ENCODE measurements at places on chromosomes 12 and 14.

GRCh38 chr12:131087302-131087818 is 133.7 kb downstream of the ADGRD1 start:
- DNase-seq = no peak

- DNase-seq = no peak
Measured at GRCh38 chr12:24152270-24152669, 202.8 kb upstream of the SOX5 start.

DNA sequence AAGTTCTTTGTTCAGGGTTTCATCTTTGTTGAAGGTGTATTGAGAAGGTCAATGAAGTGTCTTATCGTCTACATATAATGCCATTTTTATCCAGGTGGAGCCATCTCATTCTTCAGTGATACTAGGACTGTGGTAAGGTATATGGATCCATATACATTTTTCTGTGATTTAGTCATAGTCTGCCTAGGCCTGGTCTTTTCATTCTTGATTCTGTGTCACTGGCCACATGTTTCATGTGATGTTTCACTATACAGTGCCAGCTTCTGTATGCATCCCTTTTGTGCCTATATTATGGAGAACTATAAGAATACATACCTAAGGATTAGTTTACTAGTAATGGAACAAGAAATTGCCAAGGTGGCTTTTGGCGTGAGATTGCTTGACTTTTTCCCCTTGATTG is 40.5 kb downstream of the VEZT start:
- DNase-seq = peak; percentile 12

DNA sequence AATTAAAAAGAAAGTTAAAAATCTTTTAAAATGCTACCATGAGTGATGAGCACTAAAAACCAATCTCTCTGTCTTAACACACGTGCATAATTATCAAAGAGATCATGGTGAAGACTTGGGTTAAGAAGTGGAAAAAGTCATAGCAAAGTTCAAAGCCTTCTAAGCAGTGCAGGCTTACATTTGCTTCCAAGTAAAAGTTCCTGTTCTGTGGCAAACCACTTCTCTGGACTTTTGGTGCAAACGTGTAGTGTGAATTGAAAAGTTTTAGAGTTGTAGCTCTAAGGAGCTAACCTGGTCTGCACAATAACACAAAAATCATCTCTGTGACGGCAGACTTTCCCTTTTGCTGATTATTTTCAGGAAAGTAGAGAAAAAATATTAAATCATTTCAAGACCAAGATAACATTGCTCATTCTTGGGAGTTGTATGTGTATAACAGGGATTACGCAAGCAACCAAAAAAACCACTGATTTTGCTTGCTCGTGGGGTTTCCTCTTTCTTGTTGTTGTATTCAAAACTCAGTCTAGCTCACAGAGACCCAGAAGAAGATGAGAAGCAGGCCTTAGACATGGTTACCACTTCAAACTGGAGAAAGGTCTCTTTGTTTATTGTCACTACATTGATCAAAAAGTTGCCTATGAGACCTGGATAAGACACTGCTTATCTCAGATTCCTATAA is 2.3 kb upstream of the GLIPR1 start:
- no peak for DNase-seq

- DNase-seq = no peak
Measured at GRCh38 chr14:41806366-41806975, 199.8 kb downstream of the LRFN5 start.

DNA sequence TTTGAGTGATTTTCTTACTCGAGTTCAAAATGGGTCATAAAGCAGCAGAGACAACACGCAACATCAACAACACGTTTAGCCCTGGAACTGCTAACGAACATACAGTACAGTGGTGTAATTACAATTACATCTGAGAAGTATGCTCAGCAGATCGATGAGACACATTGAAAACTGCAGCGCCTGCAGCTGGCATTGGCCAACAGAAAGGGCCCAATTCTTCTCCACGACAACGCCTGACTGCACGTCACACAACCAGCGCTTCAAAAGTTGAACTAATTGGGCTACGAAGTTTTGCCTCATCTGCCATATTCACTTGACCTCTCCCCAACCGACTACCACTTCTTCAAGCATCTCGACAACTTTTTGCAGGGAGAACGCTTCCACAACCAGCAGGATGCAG is 145.6 kb downstream of the SCARB1 start:
- no peak for DNase-seq

Data from Daoy (cell line).